Left ventricle myocardium inferior (tissue), 1 donor: ENCODE measurements at places on chromosomes 3 and 15. TPM values are rescaled to one million over a fixed set of nuclear protein-coding genes. Genes with fewer than 3 reads are reported as not detected.

Gene HTR3E
- not detected for total RNA-seq

Gene GNAT1
- total RNA-seq, result not detected

GRCh38 chr15:60235951-60236710 is 161.7 kb downstream of the ANXA2 start:
- DNase-seq, result no peak

- no peak for DNase-seq
These were observed 37.3 kb upstream of the B3GALNT1 start for GRCh38 chr3:161142486-161142885.

GRCh38 chr3:137770835-137771399 is 6.8 kb downstream of the SOX14 start:
- DNase-seq, result no peak
